ENCODE measurements at places on chromosomes 5 and 9. TPM values are rescaled to one million over a fixed set of nuclear protein-coding genes. Genes with fewer than 3 reads are reported as not detected.

DNA sequence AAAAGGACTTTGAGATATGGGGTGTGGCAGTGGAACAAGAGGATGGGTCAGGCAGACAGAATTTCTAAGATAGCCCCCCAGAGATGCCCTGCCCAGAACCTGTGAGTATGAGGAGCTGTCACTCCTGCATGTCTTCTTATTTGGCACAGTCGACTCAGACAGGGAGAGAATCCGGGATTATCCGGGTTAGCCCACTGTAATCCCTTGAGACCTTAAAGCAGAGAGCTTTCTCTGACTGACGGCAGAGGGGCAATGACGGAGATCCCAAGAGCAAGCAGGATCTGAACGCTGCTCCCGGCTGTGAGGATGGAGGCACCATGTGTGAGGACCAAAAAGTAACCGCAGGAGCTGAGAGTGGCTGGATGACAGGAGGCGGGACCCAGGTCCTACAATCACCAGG, 8.8 kb upstream of the NHP2 start:
- no peak for DNase-seq

DNA sequence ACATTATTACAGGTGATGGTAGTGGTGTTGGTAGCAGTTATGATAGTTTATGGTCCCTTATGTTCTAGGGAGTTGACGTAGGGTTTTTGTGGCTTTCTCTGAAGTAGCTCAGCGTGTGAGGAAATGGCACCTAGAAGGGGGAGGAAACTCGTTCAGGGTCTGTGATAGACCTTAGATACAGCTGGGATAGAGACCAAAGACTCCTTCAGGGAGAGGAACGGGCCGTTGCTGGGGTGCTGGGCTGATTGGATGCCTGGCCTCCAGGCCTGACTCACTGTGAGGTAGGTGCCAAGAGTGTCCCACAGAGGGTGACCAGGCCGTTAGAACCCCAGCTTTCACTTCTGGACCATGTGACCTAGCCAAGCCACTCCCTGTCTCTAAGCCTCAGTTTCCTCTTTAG, 96.6 kb downstream of the DAB2IP start:
- DNase-seq = no peak

Gene ACTBL2
- 0.07 TPM for total RNA-seq

DNA sequence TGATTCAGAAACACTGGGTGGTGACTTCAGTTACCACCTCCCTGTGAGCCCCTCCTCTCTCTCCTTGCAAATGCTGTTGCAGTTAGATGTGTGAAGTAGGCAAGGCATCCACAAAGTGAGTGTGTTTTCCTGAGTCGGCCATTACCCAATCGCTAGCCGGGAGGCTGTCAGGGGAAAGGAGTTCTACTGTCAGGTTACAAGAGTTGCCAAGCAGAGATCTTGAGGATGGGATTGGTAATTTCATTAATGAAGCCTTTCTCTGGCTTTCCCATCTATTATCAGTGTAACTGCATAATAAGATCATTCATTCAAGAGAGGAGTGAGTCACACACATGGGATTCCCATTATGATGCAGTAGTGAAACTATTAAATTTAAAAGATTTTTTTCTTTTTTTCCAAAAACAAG, 106.9 kb downstream of the GLDC start:
- no peak for DNase-seq

DNA sequence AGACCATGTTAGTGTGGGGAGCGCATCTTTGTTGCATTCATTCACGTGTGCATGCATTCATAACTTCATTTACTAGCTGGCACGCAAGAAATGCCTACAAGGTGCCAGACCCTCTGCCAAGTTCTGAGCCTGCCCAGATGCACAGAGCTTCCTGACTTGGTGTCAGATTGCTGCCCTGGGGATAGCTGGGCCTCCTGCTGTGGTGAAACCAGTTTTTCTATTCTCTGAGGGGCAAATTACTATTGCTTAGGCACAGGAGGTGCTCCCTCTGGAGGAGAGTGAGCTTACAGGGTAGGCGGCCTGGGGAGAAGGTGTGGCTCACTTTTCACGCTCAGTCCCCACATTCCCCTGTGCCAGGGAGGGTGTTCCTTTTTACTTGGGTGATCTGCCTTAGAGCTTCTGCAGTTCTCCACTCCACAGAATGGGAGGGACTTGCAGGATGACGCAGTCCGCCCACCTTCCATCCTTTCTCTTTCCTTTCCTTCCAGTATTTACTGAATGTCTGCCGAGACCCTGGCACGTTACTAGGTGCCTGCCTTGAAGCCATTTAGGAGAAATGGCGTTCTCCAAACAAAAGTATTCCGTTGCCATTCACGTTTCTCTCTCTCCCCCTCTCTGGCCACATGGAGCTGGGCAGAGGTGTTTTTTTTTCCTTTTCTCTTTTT, 27.9 kb upstream of the CTNNA1 start:
- peak; percentile 86 for DNase-seq

DNA sequence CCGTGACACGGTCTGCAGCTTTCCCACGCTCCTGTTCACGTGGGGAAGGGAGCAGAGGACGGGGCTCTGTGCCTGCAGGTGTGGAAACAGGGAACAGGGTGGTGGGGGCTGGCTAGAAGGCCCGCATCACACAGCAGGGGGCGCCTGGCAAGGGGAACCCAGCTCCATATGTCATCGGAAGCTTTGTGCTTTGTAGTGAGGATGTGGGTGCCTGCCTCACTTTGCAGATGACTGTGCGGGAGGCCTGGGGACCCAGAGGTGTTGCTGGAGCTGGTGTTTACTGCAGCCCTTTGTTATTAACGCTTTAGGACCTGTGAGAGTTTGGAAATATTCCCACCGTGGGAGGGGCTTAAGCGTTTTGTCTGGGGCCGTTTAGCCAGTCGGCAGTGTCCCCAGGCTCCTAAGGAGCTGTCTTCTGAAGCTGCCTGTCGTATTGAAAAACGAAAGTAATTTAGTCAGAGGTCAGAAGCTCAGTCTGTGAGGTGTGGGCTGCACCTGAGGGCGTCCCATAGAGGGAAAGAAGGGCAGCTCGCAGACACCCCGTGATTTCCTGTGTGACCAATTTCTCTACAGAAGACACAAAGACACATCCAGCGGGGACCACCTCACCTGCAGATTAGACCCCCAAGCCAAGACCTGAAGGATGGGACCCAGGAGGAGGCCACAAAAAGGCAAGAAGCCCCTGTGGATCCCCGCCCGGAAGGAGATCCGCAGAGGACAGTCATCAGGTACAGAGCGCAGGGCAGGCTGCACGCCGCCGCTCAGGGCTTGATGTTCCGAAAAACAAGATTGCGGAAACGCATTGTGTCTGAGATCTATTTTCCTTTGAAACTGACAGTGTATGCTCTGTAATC, 9.1 kb downstream of the MAN1B1 start:
- DNase-seq = no peak

- DNase-seq = no peak
These were observed 213.8 kb downstream of the MLLT3 start for GRCh38 chr9:20408513-20408912.

DNA sequence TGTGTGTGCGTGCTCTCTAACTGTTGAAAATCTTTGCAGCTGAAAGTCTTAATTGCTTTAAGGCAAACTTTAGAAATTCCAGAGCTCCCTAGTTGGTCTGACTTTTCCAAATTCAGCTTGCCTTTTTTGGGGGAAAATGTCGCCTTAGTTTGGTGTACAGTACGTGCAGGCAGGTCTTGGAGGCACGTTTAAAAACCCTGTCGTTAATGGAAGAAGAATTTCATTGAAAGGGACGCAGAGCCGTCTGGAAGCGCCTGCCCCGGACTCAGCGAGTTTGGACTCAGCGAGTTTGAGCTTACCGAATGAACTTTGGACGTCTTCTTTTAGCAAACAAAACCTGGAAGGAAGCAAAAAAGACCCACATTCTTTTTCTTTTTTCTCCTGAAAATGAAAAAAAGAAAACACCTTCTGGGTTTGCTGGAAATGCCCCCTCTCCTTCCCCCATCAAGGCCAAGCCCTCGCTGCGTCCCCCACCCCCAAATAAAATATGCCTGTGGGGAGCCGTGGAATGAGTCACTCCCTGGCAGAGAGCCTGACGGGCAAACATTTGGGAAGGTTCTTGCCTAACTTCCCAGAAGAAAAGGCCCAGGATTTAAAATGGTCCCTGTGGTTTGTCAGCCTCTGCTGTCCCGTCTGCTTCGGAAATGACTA, 1.5 kb downstream of the NEK6 start:
- DNase-seq = peak; percentile 54

GRCh38 chr5:113520429-113520828, 6.9 kb downstream of the YTHDC2 start:
- DNase-seq = no peak

DNA sequence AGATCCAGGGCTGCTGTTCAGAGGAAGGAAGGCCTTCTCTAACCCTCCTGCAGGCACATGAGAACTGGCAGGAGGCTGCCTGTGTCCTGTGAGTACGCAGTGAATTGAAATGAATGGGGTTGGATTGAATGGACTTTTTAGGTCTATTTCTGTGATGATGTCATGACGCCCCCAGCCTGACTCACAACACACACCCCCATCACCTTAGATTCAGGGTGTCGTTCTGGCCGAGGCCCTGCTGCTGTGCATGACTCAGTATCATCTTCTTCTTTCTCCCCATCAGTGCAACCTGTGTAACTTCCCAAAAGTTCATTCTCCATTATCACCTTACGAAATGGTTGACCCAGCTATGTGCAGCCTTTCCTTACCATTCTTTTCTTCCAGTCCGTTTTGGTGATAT, 5.4 kb downstream of the PCAT7 start:
- no peak for DNase-seq

DNA sequence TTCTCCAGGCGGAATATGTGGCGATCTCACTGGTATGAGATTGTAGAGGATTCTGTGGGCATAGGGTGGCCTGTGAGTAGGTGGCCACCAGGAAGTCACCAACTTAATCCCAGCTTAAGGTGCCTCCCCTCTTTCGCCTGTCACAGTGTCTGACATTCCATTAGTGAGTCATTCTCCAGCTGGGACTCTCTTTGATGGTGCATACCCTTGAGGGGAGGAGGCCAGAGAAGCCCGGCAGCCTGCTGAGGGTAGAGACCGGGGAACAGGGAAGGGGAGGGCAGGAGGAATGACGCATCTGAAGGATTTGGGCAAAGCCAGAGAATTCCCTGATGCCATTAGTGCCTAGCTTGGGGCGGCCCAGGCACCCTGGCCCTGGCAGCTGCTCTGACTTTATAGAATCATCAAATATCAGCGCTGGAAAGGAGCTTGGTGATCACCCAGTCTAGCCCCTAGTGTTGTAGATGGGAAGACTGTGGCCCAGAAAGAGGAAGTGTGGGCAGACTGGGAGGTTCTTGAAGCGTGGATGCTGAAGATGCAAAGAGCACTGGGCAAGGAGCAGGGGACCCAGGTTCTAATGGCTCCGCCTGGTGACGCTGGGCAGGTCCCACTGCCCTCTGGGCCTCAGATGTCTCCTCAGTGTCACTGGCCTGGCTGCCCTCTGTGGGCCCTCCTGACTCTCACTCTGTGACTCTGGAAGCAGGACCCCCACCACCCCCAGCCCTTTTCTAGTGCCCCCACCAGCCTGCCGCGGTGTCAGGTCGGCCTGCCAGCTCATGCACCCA, 41.4 kb downstream of the DAB2IP start:
- peak; percentile 86 for DNase-seq

- no peak for DNase-seq
These were observed 94.3 kb downstream of the PBX3 start for GRCh38 chr9:125841444-125841843.

- DNase-seq = no peak
These were observed 22.0 kb downstream of the ALDH1A1 start for GRCh38 chr9:72930828-72931227.

GRCh38 chr5:68239487-68239886, 23.9 kb downstream of the PIK3R1 start:
- DNase-seq = no peak

DNA sequence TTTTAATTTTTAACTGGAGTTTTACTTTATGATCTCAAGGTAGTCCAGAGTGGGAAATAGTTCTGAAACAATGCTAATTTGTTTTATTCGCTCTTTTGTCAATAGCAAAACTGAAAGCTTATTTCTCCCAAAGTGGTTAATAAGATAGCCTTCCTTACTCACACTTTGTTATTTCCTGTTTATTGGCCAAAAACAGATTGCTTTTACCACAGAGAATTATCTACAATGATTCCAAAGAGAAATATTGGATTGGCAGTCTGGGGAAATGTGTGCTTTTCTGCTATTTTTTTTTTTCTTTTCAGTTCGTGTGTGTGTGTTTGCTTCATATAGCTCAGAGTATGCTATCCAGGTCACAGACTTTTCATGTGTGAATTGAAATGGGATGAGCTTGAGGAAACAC, 756.7 kb upstream of the RGMB start:
- DNase-seq = no peak

Gene C9orf50
- total RNA-seq = not detected

- no peak for DNase-seq
These were observed 38.0 kb upstream of the LRRC14B start for GRCh38 chr5:153256-153655.

DNA sequence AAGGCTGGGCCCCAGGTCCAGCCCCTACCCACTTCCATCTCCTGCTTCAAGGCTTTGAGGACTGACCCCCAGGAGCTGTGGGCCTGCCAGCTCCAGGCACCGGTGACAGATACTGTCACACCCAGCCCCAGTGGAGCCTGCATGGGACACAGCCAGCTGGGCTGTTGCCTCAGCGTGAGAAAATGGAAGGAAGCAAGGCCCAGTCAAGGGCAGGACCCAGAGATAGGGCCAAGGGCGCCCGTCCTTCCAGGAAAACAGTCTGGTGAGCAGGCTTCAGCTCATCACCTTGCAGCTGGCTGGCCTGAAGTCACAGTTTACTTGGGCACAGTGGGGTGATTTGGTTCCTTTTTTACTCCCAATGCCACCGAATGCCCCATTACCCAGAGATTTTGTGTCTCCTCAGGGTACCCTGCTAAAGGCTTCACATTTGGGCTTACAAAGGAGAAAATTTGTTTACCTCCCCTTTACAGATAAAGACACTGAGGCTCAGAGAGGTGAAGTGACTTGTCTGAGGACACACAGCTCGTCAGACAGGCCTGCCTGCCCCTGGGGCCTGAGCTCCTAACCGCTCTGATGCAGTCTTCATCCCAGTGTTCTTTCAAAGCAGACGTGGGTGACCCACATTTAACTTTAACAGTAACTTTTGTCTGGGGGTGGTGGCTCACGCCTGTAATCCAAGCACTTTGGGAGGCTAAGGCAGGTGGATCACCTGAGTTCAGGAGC, 21.5 kb upstream of the WDR38 start:
- DNase-seq = no peak

Gene RGS3
- total RNA-seq = 39.4 TPM

DNA sequence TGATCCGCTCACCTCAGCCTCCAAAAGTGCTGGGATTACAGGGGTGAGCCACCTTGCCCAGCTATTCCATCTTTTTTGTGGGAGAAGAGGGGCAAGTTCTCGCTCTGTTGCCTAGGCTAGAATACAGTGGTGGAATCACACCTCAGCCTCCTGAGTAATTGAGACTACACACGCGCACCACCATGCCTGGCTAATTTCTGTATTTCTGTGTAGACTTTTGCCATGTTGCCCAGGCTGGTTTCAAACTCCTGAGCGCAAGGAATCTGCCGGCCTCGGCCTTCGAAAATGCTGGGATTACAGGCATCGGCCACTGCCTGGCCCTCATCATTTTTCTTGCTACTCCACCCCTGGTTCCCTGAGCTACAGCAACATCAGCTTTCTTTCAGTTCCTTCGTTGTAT, 2.8 kb upstream of the NOL6 start:
- no peak for DNase-seq

GRCh38 chr9:113313261-113313660, 10.1 kb upstream of the RNF183 start:
- DNase-seq = no peak

All from HCT116 (cell line).